Psoas muscle (tissue), 8 donors: ENCODE measurements at places on chromosomes 3 and 15. TPM values are rescaled to one million over a fixed set of nuclear protein-coding genes. Genes with fewer than 3 reads are reported as not detected.

The PRTG gene
- total RNA-seq = 1.1 TPM

DNA sequence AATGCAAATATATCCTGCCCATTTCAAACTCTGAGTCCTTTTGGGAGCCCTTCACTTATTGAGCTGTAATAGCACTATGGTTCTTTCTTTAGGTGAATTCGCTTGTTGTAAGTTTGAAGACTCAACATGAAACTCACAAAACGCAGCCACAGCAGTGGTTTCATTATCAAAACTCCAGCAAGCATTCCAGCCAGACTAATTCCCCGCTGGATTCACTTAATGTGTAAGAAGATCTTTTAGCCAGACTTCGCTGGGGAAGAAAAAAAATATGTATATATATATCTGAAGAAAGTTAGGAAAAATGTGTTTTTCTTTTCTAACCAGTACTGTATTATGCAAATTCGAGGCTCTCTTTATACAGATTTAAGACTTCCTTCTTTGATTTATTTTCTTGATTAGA, 241.1 kb downstream of the WNT5A start:
- no peaks in the 10 kb centered on the region for H3K4me1 ChIP-seq
- H3K4me3 ChIP-seq = no peak overlapping the region
- H3K27ac ChIP-seq = no peak overlapping the region
- no peaks in the 10 kb centered on the region for H3K27me3 ChIP-seq
- H3K36me3 ChIP-seq = no peaks in the 10 kb centered on the region

- H3K4me3 ChIP-seq = no peak overlapping the region
- no peaks in the 10 kb centered on the region for H3K36me3 ChIP-seq
- no peak for DNase-seq
- no peaks in the 10 kb centered on the region for H3K27me3 ChIP-seq
- no peaks in the 10 kb centered on the region for H3K4me1 ChIP-seq
Observed at GRCh38 chr15:70004826-70005225, 92.9 kb downstream of the TLE3 start.

DNA sequence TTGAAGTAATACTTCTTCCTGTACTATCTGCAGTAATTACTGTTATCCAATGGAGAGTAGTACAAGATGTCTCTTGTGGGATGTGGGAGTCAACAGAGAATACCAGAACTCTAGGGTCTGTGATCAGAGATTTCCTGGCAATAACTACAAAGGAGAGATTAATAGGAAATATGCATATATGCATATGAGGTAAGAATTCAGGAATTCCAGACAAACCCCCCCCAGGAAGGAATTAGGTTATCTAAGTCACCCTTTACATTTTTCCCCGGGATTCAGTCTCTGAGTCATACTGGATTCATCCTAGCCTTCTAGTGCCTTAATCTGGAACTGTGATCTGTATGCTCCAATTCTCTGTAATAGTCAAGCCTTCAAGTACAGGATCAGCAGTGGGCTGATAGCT, 49.4 kb downstream of the GTF2E1 start:
- no peak overlapping the region for H3K27ac ChIP-seq
- no peaks in the 10 kb centered on the region for H3K27me3 ChIP-seq
- no peaks in the 10 kb centered on the region for H3K4me1 ChIP-seq
- H3K4me3 ChIP-seq = no peak overlapping the region
- H3K36me3 ChIP-seq = no peaks in the 10 kb centered on the region

DNA sequence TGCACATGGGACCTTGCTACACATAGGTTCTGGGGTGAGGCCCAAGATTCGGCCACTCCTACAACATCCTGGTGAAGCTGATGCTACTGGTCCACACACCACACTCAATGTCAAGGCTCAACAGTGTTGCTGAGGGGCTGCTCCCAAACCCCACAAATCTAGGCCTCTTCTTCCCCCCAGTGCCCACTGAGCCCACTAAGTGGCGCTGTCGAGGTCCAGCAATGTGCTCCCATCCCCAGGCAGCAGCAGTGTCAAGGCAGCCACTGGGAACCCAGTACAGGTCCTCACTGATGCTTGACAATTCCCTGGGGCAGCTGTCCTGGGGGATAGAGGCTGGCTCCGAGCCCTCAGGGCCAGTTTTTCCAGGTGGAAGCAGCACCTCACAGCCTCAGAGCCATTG, 21.5 kb downstream of the SCN5A start:
- H3K27me3 ChIP-seq = peaks cover 2% of the 10 kb centered on the region
- no peak overlapping the region for H3K27ac ChIP-seq
- H3K36me3 ChIP-seq = no peaks in the 10 kb centered on the region
- no peak overlapping the region for H3K4me3 ChIP-seq
- DNase-seq = no peak
- H3K4me1 ChIP-seq = no peaks in the 10 kb centered on the region

GRCh38 chr3:197022405-197023231, 7.0 kb downstream of the MELTF start:
- H3K4me3 ChIP-seq = no peak overlapping the region
- H3K36me3 ChIP-seq = no peaks in the 10 kb centered on the region
- peaks cover 4% of the 10 kb centered on the region for H3K27me3 ChIP-seq
- no peak overlapping the region for H3K27ac ChIP-seq
- H3K4me1 ChIP-seq = no peaks in the 10 kb centered on the region
